ENCODE measurements at places on chromosomes 7 and 10.

DNA sequence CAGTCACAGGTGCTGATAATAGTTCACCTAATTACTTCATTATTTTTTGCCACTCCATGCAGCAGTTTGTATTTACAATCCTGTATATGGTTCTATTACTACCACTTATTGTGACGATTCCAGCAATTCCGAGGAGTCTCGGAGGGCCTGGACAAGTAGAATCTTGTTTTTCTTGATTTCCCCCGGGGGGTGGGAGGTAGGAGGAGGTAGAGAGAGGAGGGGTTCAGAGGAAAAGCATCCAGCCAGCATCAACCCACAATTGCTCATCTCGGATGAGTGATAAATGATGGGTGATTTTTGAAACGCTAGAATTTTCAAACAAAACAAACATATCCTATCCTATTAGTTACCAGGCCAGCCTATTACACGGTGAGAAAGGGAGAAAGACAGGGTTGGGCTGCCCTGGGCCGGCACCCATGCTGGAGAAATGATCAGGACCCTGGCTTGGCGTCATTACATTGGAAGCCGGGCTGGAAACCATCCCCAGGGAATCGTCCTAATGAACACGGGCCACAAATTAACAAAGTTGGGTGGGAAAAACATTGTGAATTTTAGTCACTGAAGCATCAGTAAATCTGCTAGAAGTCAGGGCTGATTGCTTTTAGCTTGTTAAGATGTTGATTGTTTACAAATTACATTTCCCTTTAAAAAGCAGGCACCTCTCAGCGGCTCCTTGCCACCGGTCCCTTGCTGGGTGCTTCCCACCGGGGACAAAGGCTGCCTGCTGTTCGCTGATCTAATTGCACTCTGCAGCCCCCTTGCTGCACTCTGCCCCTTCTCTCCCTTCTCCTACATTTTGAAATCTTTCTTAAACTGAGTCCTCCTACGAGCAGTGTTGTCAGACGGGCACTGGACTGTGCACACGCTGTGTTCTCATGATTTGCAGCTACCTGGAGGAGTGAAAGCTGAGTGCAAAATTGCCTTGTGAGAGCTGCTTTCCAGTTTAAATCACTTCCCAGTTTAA lies 95.5 kb downstream of the FAM204A start:
- no peak for DNase-seq

DNA sequence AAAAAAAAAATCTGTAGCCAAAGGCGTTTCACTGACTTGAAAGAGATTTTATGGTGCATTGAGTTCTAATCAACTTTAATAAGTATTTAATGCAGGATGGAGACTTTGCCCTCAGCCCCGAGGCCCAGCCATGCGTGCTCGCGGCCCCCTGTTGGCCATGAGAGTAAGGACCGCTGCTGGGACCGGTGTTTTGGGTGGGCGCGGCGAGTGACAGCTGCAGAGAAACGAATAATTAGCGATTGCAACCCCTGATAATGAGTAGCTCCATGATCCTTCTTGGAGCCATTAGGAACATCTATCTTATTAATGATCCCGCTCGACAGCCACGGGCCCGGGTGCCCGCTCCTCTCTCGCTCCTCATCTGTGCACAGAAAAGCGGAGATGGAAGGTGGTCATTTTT lies 347.4 kb downstream of the RPS24 start:
- DNase-seq: no peak

DNA sequence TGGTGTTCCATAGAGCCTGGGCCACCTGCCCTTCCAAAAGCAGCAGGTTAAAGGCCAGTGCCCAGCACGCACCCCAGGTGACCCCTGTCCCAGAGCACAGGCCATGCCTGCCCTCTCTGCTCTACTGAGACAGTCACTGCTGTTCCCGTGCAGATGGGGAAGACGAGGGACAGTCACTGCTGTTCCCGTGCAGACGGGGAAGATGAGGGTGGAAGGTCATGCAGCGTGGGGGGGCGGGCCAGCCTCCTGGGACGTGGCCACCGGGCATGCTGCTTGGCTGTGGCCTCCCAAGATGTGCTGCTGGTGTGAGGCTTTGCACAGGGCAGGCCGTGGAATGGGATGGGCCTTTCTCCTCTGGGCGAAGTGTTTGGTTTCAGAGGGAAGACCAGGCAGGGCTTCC lies 18.4 kb downstream of the LRRC27 start:
- no peak for DNase-seq

GRCh38 chr7:77716804-77717203 lies 20.5 kb downstream of the RSBN1L start:
- no peak for DNase-seq

GRCh38 chr7:73960548-73960947 lies 67.4 kb upstream of the ELN start:
- no peak for DNase-seq

DNA sequence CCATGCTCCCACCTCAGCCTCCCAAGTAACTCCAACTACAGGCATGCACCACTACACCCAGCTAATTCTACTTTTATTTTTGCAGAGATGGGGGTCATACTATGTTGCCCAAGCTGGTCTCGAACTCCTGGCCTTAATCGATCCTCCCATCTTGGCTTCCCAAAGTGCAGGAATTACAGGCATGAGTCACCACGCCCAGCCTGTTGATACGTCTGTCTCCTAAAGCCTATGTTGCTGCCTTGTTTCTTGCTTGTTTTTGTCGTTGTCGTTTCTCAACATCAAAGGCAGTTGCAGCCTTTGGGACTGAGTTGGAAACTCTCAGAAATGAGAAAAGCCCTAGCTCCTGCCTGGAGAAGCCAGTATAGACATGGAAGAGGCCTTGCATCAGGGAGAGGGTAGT lies 49.9 kb downstream of the SORBS1 start:
- DNase-seq: no peak

- DNase-seq: no peak
Measured at GRCh38 chr7:127844707-127845331, 186.4 kb downstream of the LRRC4 start.

DNA sequence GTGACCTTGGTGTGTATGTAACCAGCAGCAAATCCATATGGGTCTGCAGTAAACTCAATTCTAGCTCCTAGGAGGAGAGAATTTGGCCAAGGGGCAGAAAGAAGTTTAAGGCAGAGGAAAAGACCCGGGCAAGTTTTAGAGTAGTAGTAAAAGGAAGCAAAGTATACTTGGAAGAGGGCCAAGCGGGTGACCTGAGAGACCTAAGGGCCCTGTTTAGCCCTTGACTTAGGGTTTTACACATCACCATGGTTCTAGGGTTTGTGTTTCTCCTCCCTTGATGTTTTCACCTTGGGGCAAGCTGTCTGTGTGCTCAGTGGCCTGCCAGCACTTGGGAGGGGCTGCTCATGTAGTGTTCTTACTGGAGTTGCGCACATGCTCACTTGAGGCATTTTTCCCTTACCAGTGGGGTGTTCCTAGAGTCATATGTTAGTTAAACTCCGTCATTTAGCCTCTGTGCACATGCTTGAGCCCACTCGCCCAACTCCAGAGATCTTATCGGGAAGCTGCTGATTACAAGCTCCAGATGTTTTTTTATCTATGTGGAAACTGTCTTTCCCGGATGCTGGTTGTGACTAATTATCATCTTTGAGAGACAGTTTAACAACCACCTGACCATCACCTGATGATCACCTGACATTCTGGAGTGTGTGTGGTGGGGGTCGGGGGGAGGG lies 137.6 kb upstream of the PRSS1 start:
- DNase-seq: no peak

DNA sequence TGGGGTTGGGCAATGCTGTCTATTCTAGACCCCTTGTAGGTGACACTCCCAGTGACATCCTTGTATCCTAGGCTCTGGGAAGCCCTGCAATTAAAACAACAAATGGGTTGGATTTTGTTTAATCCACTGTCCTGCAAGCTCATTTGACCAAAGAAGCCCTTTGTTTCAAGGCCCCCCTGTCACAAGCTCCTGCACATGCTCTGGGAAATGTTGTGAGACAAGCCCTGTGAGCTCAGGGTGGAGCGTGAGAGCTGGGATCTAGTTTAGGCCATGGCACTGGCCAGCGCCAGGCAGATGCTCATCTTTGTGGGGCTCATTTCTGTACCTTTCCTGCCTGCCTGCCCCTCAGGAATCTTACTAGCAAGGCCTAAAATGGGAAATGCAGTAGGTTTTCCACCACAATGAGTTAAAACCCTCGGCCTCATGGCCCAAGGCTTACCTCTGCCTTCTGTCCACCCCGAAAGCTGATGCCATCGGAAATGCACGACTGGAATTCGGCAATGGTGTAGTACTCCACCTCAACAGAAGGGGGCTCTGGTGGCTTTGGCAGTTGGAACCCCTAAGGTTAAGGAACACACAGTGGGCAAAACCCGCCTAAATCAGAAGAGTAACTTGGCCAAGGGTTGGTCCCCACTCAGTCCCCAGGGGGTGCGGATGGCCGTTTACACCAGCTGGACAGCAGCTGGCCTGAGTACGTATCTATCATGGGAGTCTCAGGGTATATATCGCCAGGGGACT lies 112.0 kb downstream of the NEURL1 start:
- DNase-seq: no peak
